ENCODE measurements at places on chromosomes 5 and 9.

- peak; percentile 67 for DNase-seq
Observed at GRCh38 chr5:114362197-114362976, 517 bp downstream of the KCNN2 start.

DNA sequence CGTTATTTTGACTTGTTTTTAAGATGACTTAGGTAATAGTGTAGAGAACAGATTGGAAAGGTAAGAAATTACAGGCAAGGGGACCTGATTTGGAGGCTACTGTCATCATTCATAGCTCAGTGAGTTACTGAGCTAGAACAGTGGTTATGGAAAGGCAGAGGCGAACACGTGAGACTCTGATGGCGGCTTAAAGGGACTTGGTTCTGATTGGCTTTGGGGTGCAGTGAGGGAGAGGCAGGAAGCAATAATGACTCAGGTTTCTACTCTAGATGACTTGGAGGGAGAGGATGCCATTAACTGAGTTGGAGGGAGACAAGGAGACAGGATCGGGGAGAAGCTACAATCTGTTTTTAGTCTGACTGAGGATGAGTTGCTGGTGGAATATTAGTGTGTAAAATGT lies 3.0 kb downstream of the F2RL2 start:
- no peak for DNase-seq

DNA sequence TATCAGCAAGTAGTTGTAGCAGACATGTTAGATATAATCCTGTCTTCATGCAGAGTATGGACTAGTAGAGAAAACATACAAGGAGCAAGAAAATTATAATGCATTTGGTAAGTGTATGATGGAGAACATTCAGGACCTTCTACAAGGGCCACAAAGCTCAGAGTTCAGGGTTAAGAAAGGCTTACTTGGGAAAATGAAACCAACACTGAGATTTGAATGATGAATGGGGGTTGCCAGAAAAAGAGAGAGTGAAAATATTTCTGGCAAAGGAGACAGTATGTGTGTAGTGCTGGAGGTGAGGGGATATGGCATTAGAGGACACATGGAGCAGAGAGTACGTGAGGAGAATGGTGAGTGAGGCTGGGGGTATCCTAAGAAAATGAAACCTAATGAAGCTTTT lies 169.8 kb upstream of the STK32A start:
- DNase-seq = no peak

DNA sequence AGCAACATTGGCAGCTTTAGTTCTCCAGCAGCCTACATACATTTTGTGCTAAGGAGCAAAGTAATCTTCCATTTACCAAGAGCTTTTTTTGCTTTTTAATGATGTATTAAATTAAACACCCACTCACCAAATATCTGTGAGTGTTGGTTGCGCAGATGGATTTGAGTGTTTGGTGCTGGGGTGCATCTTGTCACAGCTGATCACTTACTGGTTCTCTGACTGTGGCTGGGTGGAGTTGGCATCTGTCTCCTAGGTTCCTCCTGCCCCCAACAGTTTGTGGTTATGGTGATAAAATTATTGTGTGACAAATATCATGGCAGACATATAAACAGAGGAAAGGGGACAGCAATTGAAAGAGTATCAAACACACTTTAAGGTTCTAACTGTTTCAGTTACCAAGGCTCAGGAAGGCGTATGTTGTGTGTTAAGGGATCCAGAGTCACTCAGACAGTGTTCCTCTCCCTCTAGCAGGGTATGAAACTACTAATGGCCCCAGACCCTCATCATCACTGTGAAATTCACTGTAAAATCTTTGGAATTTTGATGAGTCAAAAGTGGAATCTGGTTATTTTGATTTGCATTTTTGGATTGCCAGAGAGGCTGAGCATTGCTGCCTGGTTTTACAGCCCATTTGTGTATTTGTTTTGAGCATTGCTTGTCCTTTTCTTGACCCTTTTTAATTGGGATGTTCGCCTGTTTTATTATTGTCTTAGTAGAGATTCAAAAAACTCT lies 81.7 kb downstream of the PDE8B start:
- DNase-seq = no peak

DNA sequence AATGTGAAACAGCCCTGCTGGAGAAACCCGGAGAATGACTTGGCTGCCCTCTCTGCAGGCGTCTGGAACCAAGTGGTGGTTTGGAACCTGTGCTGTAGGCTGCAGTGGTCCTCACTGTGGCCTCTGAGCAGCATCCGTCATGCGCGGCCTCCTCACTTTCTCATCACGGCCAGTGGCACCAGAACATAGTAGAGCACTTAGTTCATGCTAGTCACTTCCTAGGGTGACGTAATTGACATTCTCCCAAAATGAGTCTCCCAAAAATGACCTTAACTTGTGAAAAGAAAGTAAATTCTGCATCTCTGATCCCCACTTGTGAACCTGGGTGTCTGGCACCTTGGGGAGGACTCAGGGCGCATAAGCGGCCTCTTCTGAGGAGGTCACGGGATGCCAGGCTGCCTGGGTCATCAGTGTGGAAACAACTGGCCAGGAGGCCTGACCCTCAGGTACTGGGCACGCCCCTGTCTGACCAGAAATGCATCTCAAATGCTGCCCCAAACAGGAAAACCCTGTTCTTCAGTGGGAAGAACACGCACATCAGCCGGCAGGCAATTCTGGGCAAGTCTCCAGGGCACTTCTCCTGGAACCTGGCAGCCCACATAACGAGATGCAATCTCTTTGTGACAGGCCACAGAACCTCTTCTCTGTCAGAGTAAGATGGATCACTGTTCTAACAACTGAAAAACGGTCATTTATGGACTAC lies 36.6 kb upstream of the SPTLC1 start:
- DNase-seq = no peak

- DNase-seq = no peak
Observed at GRCh38 chr5:54969856-54970828, 15.3 kb downstream of the ESM1 start.

GRCh38 chr9:14768405-14769229 lies 46.1 kb upstream of the CER1 start:
- DNase-seq = no peak

GRCh38 chr9:105291938-105292337 lies 47.5 kb downstream of the SLC44A1 start:
- DNase-seq = no peak

DNA sequence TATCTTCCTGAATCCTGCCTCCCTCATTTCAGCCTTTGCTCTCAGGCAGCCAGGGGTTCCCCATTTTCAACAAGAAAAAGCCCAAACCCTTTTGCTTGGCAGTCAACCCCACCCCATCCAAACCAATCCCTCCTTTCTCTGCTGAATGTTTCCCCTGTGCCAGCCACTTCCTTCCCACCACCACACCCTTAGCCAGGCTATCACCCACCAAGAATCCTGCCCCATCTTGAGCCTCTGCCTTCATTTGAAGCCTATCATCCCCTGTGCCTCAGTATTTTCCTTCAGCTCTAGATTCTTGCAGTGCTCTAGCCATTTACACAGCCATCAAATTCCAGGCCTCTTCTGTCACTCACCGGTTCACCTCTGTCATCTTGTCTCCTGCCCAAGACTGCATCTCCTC lies 15.3 kb upstream of the FIBCD1 start:
- no peak for DNase-seq

DNA sequence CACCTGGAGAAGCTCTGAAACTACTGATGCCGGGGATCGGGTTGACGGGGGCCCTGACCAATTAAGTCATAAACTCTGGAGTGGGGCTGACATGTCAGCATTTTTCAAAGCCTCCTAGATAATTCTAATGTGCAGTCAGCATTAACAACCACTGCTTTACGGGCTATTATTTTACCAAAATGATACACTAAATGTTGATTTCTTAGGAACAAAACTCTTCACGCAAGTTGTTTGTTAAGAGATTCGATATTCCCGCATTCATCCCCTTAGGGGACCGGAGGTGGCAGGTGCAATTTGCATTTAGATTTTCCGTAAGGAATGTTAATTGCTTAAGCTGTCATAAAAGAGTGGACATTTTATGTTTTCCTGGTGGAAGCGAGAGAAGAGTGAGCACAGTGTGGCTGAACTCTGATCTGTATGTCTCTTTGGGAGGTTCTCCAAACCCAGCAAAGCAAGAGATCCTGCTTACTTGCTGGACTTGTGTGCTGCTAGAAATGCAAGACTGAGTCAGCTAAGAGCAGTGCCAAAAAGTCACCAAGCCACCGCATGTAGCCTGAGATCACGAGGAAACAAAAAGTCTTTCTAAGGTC lies 77.6 kb downstream of the UGCG start:
- no peak for DNase-seq

GRCh38 chr5:138574744-138575193 lies 432 bp downstream of the HSPA9 start:
- no peak for DNase-seq

- DNase-seq = no peak
Observed at GRCh38 chr9:81620002-81620390, 69.4 kb downstream of the TLE1 start.

GRCh38 chr9:108751369-108751768 lies 104.4 kb downstream of the ACTL7B start:
- no peak for DNase-seq

DNA sequence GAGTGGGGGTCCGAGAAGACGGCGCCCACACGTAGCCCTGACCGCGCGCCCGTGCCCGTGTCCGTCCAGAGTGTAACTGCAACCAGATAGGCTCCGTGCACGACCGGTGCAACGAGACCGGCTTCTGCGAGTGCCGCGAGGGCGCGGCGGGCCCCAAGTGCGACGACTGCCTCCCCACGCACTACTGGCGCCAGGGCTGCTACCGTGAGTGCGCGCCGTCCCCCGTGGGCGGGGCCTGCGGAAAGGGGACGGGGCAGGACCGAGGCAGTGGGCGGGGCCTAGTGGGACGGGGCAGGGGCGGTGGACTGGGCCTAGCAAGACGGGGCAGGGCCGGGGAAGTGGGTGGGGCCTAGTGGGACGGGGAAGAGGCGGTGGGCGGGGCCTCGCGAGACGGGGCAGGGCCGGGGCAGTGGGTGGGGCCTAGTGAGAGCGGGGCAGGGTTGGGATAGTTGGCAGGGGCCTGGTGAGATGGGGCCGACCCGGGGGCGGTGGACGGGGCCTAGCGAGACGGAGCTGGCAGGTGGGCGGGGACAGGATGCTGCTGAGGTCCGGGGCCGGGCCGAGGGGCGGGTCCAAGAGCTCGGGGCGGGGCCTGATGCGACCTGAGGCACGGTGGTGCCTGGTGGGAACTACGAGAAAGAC lies 79.1 kb downstream of the NTNG2 start:
- DNase-seq = peak; percentile 99

- no peak for DNase-seq
Observed at GRCh38 chr5:142015781-142016533, 3.1 kb upstream of the GNPDA1 start.

- DNase-seq = no peak
Observed at GRCh38 chr9:68698943-68699509, 6.0 kb upstream of the PIP5K1B start.

GRCh38 chr9:89563571-89564345 lies 41.1 kb upstream of the GADD45G start:
- DNase-seq = no peak

DNA sequence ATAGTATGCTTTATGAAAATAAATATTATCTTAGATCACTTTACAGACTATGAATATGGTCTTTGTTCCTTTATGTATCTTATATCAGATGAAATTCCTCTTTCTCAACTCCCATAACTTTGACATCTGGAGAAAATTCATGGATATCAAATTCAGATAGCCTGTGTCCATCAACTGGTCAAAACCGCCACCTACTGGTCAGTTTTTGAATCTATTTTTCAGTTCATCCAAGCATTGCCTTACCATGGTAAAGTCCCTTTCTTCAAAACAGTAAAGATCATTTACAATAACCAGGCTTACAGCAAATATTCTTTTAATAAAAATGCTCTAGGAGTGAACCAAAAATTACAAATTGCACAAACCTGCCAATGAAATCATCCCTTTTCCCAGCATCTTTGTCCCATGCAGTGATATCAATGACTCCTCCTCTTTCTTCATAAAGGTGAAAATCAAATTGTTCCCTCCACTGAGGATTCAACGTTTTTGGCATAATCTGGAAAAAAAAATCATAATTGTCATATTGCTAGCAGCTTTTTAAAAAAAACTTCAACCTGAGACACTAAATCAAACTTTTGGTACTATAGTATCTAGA lies 290.5 kb downstream of the SLF1 start:
- DNase-seq = no peak

- no peak for DNase-seq
Observed at GRCh38 chr9:128206916-128207910, 4.0 kb downstream of the DNM1 start.

DNA sequence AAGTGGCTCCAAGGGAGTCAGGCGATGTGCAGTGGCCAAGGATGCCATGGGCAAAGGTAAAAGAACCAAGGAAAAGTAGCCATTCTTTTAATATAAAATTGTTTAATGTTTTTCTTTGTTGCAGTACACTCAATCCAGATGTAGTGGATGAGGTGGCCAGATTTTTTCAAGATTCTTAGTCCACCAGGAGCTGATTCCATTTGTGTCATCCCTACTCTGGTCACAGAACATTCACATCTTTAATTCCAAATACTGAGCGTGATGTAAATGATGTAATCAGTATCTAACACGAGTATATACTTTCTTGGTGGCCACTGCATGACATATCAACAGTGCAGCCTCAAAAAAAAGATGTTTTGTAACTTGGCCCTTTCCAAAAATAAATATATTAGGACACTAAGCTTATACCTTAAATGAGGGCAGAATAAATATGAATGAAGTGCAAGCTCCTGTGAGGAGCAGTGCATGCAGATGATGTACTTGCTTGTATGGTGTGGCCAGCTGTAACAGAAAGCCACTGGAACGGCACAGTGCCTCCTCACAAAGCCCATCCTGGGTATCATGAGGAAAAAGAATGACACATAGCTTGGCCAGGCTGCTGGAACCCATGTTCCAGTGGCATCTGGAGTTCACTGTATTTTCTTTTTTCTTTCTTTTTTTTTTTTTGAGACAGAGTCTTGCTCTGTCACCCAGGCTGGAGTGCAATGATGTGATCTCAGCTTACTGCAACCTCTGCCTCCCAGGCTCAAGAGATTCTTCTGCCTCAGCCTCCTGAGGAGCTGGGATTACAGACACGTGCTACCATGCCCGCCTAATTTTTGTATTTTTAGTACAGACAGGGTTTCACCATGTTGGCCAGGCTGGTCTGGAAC lies 6.5 kb upstream of the SPATA24 start:
- no peak for DNase-seq

DNA sequence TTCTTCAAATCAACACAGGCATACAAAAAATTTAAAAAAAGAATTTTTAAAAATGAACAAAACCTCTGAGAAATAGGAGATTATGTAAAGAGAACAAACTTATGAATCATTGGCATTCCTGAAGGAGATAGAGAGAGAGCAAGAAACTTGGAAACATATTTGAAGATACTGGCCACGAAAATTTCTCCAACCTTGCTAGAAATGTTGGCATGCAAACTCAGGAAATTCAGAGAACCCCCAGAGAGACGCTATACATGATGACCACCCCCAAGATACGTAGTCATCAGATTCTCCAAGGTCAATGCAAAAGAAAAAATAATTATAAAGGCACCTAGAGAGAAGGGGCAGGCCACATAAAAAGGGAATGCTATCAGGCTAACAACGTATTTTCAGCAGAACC lies 472.5 kb downstream of the MTRR start:
- DNase-seq = no peak

- no peak for DNase-seq
Observed at GRCh38 chr9:12935714-12936113, 160.9 kb downstream of the LURAP1L start.

GRCh38 chr9:112939418-112939817 lies 48.7 kb upstream of the SLC46A2 start:
- DNase-seq = no peak

Data from upper lobe of right lung (tissue), 1 donor.